ENCODE measurements at places on chromosomes 3 and 15.

DNA sequence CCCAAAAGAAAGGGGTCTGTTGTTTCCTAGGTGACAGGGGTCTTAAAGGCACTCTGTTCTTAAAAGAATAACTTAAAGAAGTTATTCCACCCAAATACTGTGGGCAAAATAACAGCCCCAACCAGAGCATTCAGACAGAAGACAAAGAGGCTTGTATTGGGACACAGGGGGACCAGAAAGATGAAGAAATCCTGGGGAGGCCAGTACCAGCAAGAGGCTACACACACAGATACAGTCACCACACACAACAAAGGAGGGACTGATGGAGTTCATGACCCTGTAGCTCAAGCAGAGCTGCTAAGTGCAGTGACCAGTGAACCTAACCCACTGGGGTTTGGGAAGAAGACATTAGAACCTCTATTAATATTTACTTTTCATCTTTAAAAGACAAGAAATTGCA lies 59.0 kb downstream of the MTHFS start:
- DNase-seq = no peak

DNA sequence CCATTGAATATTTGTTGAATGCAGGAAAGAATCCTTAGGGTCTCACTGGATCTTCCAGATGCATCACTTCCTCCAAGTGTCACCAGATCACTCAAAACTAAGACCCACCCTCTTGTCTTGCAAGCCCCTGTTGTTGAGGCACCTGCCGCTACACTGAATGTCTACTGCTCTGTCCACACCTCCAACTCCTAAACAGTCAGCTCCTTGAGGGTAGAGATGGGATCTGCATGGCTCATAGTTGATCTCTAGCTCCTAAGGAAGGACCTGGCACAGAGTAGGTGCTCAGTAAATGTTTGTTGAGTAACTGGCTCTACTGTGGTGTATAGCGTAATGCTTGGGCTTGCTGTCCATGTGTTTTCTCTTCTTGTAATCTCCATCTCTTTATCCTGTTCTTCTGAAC lies 8.8 kb downstream of the SLC6A20 start:
- no peak for DNase-seq

- peak; percentile 75 for DNase-seq
Measured at GRCh38 chr15:99104788-99105513, at the start of gene SYNM. Gene SYNM (plus strand): TSS chr15:99105080. CDS start chr15:99105200, 120 bp downstream.

DNA sequence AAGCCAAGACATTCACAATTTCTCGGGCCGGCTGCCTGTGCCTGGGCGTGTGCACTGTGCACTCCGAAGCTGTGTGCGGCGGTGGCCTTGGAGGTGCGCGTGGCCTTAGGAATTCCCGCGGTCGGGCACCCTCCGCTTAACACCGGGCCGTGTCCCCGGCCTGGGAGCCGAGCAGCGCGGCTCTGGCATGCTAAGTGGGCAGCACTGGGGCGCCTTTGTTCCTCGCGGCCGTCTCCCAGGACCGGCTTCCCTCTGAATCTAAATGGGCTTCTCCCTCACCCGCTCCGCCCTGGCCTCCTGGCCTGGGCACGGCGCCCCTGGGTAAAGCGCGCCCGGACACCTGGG lies 498 bp upstream of the ARNT2 start:
- DNase-seq = no peak

GRCh38 chr3:110174908-110175307 lies 837.6 kb upstream of the DPPA4 start:
- DNase-seq = peak; percentile 43

DNA sequence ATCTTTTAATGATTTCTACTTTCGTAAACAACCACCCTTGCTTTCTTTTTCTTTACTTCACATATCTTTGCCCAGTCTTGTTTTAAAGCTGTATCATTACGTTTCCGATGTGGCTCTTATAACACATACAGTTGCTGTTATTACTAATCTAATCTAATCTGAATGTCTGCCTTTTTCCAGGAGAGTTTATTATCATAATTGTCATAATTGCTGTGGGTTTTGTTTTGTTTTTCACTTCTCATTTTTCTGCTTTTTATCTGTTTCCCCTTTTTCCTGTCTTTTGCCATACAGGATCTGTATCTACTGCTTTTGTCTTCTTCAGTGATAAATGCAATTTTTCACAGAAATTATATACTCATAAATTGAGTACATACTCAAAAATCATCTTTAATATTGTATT lies 24.9 kb downstream of the HACL1 start:
- DNase-seq = no peak

DNA sequence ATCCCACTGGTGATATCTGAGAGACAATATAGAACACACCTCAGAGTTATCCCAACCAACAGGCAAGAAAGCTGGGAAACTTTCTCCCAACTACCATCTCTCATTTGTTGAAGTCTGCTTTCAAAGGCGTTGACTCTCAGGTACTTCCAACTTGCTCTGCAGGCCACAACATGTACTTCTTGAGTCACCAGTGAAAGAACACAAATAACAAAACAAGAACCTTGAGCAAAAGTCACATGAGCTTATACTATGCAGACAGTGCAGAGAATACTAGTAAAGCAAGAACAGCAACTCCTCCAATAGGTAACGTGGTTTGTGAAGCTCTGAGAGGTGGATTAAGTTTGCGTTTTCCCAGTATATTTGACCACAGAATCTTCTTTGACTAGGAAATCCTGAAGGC lies 20.6 kb downstream of the SNTN start:
- DNase-seq = no peak

All from fibroblast of pulmonary artery (primary cell).